ENCODE measurements at places on chromosomes 3 and 15. TPM values are rescaled to one million over a fixed set of nuclear protein-coding genes. Genes with fewer than 3 reads are reported as not detected.

Gene LRRC3B
- total RNA-seq = not detected

Gene GPR15
- not detected for total RNA-seq

Gene CCDC191
- 2.3 TPM for total RNA-seq

Gene NECTIN3
- 132 TPM for total RNA-seq

Gene PLA2G4E
- not detected for total RNA-seq

Gene GOLGA6L10
- total RNA-seq = not detected

Gene ITGA11
- total RNA-seq = 30.9 TPM

Gene STRIT1
- not detected for total RNA-seq

All from cardiac atrium fibroblast (primary cell).